Thoracic aorta (tissue), 2 donors: ENCODE measurements at places on chromosomes 6 and 20.

GRCh38 chr20:61951695-61952533 lies 113.8 kb downstream of the TAF4 start:
- no peak for DNase-seq

- no peak for DNase-seq
Measured at GRCh38 chr6:53869964-53870363, 75.2 kb downstream of the LRRC1 start.

GRCh38 chr6:137185290-137185689 lies 11.8 kb upstream of the IL22RA2 start:
- DNase-seq = no peak

GRCh38 chr6:4588581-4588980 lies 187.6 kb upstream of the CDYL start:
- DNase-seq = no peak

- DNase-seq = no peak
Measured at GRCh38 chr6:45619211-45619760, 241.6 kb upstream of the SUPT3H start.

- peak; percentile 16 for DNase-seq
Measured at GRCh38 chr6:11434565-11435326, 102.8 kb upstream of the TMEM170B start.

GRCh38 chr6:76972474-76972873 lies 490.8 kb downstream of the HTR1B start:
- DNase-seq = no peak

DNA sequence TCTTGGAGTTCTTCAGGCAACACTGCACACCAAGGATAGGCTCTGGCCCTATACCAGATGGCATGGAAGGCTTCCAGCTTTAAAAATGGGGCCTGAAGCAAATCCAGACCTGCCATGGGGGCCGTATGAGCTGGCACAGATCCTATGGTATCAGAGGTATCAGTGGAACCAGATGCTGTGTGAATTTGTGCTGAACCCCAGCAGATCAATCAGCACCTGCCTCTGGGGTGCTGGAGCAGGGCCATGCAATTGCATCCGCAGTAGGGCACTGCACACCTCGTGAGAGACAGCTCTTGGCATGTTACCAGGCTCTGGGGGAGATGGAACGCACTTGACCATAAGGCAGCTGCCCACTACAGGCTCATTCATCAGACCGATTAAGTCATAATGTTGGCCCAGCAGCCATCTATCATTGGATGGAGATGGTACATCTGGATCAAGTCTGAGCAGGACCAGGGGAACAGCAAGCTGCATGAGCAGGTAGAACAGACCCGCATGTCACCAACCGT lies 221.5 kb downstream of the MYLK4 start:
- no peak for DNase-seq

DNA sequence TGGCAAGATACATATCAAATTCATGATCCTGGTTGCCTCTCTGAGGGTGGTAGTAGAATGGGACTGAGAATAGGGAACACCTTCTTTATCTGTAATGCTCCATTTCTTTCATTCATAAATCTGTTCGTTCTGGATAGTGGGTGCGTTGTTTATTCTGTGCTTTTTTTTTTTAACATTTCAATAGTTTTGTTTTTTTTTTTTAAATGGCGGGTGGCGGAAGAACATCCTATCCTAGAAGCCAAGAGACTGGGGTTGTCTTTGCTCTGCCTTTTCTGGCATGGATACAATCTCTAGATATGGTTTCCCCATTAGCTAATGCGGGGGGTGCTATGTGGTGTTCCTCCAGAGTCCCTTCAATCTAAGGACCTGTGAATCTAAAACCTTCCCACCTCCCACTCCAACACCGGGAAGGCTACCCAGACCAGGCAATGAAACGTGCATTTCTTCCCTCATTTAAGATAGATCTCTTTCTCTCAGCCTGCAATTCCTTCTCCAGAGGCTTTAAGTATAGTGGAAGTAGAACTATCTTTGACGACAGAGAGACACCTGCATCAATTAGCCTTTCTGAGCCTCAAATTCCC lies 883 bp upstream of the CCDC28A start:
- no peak for DNase-seq

GRCh38 chr6:46137387-46137786 lies 7.6 kb downstream of the ENPP4 start:
- no peak for DNase-seq

- DNase-seq = no peak
Measured at GRCh38 chr6:17212546-17213371, 68.4 kb upstream of the RBM24 start.

DNA sequence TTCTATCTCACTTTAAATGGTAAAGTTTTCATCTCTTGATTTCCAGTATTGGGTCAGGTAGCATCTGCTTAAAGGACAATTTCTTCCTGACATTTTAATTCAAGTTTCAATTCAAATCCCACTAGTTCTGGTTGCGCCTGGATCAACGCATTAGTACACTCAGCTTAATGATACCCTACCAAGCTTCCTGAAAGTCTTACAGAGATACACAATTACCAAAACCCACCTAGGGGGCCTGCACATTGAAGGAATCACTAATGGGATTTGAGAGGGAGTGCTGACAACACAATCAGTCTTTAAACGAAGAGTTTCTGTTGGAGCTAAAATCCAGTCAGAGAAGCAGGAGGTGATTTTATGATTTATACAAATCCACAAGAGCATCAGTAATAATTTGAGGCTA lies 293.0 kb downstream of the PHF3 start:
- no peak for DNase-seq

GRCh38 chr6:140230282-140230681 lies 855.8 kb upstream of the CITED2 start:
- DNase-seq = no peak

GRCh38 chr6:106789428-106790148 lies 160.2 kb downstream of the QRSL1 start:
- DNase-seq = no peak

- no peak for DNase-seq
Measured at GRCh38 chr6:167415441-167415961, 90.6 kb downstream of the TTLL2 start.

GRCh38 chr6:49649988-49650387 lies 13.3 kb upstream of the RHAG start:
- DNase-seq = no peak

DNA sequence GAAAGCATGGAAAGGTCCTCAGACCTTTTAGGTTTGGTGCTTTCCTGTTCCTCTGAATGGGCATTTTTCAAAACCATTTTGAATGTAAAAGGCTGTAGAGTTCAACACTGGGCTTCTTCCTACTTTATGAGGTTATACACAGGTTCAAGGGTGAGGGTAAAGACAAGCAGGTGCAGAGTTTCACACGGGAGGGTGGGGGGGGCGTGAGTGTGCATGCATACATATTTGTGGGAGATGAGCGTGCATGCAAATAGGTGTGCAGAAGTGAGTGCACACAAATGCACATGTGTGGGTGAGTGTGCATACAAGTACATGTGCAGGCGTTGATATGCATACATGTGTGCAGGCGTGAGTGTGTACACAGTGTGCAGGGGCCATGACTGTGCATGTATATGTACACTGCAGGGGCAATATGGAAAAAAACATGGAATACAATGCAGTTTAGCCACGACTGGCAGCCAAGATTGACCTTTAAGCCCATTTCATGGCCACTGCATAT lies 183.1 kb downstream of the GMPR start:
- no peak for DNase-seq

- no peak for DNase-seq
Measured at GRCh38 chr20:32574296-32575226, 10.6 kb downstream of the NOL4L start.

DNA sequence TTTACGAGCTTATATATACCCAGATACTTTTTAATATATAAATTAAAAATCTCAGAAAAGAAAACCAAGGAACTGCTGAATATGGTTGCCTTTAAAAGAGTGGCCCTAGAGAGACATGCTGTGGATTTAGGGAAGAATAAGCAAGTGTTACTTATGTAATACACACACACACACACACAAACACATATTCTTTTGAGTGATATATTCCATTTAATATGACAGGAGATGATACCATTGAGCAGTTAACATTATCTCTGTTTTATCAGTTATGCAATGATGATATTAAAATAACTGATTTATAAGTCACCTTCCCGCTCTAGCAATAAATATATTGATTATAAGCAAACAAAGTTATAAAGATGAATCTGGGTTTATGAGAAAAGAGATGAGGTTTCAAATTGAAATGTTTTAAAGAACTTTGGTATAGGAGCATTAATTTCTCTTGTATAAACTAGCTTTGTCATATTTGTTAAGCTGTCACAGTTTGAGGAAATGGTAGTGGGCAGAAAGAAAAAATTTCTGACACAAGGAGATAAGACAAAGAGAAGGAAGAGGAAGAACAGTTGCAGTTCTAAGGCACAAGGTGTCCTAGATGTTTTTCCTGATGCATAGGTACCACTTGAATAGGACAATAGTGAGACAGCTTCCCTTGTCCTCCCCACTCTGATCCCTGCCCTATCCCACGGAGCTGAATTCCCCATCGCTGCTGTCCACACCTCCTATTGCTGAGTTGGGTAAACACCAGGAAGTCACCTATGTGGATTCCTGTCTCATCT lies 26.4 kb downstream of the GPX5 start:
- no peak for DNase-seq

DNA sequence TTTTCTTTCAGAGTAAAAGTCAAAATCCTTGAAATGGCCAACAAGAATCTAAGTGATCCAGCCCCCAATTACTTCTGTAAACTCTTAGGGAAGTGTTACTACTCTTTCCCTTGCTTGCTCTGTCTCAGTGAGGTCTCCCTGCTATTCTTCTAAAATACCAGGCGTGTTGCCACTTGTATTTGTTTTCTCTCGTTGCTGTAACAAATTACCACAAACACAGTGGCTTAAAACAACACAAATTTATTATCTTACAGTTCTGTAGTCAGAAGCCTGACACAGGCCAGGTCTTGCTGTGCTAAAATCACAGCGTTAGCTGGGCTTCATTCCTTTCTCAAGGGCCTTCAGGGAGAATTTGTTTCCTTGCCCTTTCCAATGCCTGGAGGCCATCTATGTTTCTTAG lies 59.9 kb downstream of the HECA start:
- no peak for DNase-seq

DNA sequence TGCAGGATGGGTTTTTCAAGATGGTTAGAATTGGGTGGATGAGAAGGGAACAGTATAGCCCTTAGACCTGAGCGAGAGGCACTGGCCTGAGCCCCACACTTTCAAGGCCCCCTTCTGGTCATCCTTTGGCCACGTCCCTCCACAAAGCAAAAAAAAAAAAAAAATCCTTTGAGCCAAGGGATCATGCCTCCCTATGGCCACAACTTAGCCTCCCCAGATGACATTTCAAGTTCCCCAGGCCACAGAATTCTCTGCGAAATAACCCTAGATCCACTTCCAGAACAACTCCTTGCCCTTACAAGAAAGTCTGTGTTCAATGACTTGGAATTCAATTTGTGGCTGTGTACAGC lies 30.4 kb downstream of the ELOVL2 start:
- DNase-seq = no peak

- DNase-seq = no peak
Measured at GRCh38 chr20:63840405-63840828, 9.4 kb upstream of the ZBTB46 start.

DNA sequence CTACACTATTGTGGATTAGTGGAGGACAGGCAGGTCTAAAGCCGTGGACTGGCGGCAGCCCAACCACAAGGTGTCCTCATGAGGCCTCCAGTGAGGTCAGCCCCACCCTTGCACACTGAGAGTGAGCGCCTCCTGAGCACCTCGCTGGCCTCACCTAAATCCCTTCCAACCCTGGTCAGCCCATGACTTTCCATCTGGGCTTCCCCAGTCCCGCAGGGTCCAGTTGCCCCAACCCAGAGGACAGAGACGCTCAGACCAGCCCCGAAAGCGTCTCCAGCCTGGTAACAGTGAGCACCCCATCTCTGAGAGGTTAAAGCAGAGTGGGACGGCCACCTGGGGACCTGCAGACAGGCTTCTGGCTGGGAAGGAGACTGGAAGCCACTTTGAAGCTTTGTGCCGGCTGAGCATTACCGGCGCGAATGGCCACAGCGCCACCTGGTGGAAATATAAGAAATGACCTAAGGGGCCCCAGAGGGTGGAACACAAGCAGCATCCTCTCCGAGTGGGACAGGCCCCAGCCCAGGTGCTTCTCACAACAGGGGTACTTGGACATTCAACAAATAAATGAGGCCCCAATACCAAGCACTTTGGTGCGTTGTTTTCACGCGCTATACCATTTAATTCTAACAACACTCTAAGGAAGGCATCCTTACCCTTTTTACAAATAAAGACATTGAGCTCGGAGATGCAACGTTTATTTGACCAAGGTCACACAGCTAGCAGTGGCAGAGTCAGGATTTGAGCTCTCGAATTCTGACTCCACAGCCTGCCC lies 65.7 kb upstream of the TOP1 start:
- DNase-seq = no peak

- no peak for DNase-seq
Measured at GRCh38 chr6:142816031-142816430, 128.9 kb downstream of the HIVEP2 start.

- DNase-seq = no peak
Measured at GRCh38 chr6:42226645-42227143, 9.0 kb upstream of the MRPS10 start.

- no peak for DNase-seq
Measured at GRCh38 chr6:2429460-2429859, 184.1 kb upstream of the GMDS start.

DNA sequence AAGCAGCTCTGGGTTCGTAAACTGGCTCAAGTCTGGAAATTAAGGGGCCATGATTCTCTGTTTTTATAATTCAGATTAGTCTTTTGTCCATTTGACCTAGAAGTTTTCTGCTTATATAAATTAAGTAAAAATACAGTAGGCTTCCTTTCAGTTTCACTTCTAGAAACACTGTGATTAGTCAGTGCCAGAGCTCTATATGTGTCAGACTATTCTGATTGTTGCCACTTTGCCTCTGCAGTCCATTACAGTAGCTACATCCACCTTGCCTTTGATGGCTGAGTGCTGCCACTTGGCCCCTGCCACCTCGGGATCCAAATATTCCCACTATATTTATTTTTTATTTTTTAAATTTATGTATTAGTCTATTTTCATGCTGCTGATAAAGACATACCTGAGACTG lies 7.9 kb downstream of the ZC2HC1B start:
- DNase-seq = no peak

GRCh38 chr20:2698912-2699311 lies 6.3 kb downstream of the EBF4 start:
- no peak for DNase-seq

DNA sequence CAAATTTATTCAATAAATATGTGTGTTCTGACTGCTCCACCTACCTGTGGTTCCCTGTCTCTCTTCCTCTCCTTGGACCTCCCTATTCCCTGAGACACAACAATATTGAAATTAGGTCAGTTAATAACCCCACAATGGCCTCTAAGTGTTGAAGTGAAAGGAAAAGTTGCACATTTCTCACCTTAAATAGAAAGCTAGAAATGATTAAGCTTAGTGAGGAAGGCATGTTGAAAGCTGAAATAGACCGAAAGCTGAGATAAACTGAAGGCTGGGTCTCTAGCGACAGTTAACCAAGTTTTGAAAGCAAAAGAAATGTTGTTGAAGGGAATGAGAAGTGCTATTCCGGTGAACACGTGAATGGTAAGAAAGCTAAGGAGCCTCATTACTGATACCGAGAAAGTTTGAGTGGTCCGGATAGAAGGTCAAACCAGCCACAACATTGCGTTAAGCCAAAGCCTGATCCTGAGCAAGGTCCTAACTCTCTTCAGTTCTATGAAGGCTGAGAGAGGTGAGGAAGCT lies 34.1 kb downstream of the UST start:
- no peak for DNase-seq
